ENCODE measurements at places on chromosomes 2 and 18. TPM values are rescaled to one million over a fixed set of nuclear protein-coding genes. Genes with fewer than 3 reads are reported as not detected.

Gene AGAP1
- 6.5 TPM for total RNA-seq

Gene TWIST2
- total RNA-seq, result 45.2 TPM

Gene GATA6
- 28.6 TPM for total RNA-seq

Gene ABCG8
- not detected for total RNA-seq

Gene CAMKMT
- 5.8 TPM for total RNA-seq

Gene BOLL
- not detected for total RNA-seq

Gene CCNYL1
- 6.7 TPM for total RNA-seq

Gene HOXD9
- 0.28 TPM for total RNA-seq
